ENCODE measurements at places on chromosomes 4 and X.
A peak's percentile ranks its signal among the peaks of the same experiment; 100 is the strongest.

GRCh38 chr4:97317671-97318070 is 825.6 kb downstream of the STPG2 start:
- DNase-seq, result no peak

- no peak for DNase-seq
Measured at GRCh38 chr4:104128850-104129213, 365.9 kb downstream of the CXXC4 start.

- no peak for DNase-seq
Measured at GRCh38 chr4:125770814-125771398, 456.2 kb downstream of the FAT4 start.

- peak; percentile 99 for DNase-seq
Measured at GRCh38 chr4:111027526-111027925, 404.6 kb upstream of the PITX2 start.

DNA sequence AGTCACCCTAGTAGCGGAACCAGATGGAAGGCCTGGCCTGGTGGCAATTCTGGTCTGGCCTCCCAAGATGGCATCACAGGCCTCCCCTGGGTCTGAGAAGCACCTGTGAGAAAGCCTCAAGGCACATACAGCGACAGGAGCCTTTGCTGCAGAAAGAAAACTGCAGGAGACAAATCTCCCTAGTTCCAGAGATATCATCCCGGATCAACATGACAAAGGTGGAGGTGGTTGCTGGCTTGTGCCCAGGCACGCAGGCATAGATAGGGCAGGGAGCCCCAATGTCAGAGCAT is 93.6 kb downstream of the BCOR start:
- no peak for DNase-seq

DNA sequence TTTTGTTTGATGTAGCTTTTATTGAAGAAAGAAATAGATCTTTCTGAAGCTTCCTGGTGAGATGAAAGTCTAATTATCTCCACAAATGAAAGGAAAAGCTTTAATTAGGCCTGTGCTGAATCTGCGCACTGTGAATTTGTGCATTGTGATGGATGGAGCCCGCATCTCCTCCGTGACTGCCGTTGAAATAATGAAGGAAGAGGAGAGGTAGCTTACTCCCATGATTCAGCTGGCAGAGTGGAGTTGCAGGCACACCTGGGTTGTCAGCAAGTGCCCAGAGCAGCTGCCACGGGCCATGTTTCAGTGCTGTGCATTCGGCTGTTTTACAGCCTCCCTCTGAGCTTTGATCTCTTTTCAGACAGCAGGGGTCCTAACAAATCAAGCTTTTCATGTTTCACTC is 735.3 kb upstream of the TENM3 start:
- no peak for DNase-seq

GRCh38 chr4:184693056-184693455 is 40.8 kb downstream of the CENPU start:
- peak; percentile 55 for DNase-seq

DNA sequence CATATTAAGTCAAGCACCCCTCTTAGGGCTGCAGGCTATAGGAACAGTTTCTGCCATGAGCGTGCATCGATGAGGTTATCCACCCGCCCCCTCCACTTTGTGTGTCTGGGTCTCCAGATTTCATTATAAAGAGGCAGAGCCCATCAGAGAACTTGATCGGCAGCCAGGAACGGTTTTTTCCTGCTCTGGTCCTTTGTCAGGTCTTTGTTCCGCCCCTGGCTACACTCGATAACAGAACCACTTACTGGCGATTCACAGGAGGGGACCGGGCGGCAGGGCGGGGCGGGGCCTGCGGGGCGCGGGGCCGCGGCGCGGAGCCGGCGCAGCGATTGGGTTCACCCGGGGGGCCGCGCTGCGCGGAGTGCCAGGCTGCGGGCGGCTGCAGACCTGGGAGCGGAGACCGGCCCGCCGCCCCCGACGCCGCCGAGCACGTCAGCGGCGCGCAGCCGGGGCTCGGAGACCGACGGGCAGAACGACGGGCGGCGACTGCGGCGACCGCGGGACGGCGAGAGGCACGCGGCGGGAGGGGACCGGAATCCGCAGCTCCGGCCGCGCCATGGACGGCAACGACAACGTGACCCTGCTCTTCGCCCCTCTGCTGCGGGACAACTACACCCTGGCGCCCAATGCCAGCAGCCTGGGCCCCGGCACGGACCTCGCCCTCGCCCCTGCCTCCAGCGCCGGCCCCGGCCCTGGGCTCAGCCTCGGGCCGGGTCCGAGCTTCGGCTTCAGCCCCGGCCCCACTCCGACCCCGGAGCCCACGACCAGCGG is at the start of gene SLC10A4:
Gene SLC10A4 (plus strand): TSS at position 338 of the 771 bp plus-strand sequence. CDS start 219 bp downstream, at position 557.
- DNase-seq, result no peak

GRCh38 chrX:103878466-103879122 is 46.5 kb upstream of the RAB9B start:
- peak; percentile 78 for DNase-seq

- peak; percentile 67 for DNase-seq
Measured at GRCh38 chr4:94551643-94552564, 100.2 kb downstream of the PDLIM5 start.

DNA sequence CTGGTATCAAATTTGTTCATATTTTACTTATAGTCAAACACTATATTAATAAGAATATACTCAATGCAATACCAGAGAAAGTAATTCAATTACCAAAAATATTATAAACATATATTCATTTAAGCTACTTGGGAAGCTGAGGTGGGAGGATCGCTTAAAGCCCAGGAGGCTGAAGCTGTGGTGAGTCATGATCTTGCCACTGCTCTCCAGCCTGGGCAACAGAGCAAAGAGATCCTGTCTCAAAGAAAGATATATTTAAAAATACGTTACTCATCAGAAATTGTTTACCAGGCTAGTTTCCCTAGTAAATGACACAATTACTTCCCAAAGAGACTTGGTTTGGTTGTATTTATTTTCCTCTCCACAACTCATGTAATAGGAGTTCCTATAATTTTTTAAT is 433.6 kb downstream of the GASK1B start:
- no peak for DNase-seq

- no peak for DNase-seq
Measured at GRCh38 chrX:1480082-1480785, 27.5 kb upstream of the ASMTL start.

- DNase-seq, result no peak
Measured at GRCh38 chr4:162408309-162408708, 244.5 kb upstream of the FSTL5 start.

- no peak for DNase-seq
Measured at GRCh38 chr4:76384052-76384451, 36.9 kb downstream of the CCDC158 start.

DNA sequence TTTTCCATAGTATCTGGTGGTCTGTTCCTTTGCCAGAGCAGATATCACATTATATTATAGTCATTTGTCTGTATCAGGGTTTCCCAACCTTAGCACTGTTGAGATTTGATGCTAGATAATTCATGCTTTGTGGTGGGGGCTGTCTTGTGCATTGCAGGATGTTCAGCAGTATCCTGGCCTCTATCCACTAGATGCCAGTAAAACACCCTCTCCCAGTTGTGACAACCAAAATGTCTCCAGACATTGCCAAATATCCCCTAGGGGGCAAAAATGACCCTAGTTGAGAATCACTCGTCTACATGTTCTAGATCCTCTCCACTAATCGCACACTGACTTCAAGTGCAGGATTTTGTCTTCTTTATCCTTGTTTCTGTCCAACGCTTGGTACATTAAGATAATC is 160.8 kb downstream of the FANCB start:
- no peak for DNase-seq

DNA sequence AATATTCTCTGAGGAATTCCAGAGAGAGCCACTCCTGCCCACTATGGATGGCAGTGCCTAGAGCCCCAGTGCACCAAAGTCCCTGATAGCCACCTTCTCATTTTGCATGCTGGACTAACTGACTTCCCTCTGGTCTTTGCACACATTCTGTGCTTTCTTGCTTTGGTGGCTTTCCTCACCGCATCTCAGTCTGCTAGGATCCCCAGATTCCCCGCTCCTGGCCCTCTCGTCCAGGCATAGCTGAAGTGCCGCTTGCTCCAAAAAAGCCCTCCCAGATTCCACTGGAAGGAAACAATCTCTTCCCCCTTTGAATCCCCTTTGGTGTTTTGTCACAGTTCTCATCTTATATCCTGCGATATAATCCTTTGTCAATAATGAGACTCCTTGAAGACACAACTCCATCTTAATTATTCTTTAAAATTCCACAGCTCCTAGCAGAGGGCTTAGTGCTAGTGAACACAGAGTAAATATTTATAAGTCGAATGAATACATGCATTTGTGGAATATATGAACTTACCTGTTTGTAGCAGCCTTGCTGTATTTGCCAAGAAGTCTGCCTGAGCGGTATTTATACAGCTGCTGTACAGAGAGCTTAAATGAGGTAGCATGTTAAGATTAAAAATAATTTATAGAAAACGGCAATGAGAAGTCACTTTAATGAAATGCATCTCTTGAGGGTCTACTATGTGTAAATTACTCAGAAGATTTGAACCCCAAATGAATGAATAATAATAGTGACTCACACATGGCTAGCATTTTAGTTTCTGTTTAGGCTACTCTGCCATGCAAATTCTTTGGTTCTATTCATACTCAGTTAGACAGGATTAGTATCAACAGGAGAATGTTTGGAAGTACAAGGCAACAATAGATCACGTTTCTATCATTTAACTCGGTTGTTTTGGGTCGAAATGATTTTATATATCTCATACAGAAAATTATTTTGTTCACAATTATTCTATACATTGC is 421.9 kb upstream of the TENM3 start:
- DNase-seq, result peak; percentile 65

GRCh38 chr4:25405453-25405852 is 28.4 kb downstream of the ANAPC4 start:
- no peak for DNase-seq

GRCh38 chrX:108264376-108264775 is 172.8 kb downstream of the ATG4A start:
- DNase-seq, result no peak

DNA sequence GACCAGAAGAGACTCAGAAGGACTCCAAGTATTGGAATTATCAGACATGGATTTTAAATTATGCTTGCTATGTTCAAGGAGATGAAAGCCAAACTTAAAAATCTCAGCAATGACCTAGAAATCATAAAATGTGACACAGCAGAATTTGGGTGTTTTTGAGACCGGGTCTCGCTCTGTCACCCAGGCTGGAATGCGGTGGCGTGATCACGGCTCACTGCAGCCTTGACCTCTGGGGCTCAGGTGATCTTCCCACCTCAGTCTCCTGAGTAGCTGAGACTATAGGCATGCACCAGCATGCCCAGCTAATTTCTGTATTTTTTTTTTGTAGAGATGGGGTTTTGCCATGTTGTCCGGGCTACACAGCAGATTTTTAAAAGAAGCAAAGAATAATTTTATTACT is 12.7 kb downstream of the TAB3 start:
- no peak for DNase-seq

- DNase-seq, result no peak
Measured at GRCh38 chrX:50448565-50448964, 22.1 kb downstream of the DGKK start.

- no peak for DNase-seq
Measured at GRCh38 chr4:78770091-78770642, 6.0 kb upstream of the BMP2K start.

DNA sequence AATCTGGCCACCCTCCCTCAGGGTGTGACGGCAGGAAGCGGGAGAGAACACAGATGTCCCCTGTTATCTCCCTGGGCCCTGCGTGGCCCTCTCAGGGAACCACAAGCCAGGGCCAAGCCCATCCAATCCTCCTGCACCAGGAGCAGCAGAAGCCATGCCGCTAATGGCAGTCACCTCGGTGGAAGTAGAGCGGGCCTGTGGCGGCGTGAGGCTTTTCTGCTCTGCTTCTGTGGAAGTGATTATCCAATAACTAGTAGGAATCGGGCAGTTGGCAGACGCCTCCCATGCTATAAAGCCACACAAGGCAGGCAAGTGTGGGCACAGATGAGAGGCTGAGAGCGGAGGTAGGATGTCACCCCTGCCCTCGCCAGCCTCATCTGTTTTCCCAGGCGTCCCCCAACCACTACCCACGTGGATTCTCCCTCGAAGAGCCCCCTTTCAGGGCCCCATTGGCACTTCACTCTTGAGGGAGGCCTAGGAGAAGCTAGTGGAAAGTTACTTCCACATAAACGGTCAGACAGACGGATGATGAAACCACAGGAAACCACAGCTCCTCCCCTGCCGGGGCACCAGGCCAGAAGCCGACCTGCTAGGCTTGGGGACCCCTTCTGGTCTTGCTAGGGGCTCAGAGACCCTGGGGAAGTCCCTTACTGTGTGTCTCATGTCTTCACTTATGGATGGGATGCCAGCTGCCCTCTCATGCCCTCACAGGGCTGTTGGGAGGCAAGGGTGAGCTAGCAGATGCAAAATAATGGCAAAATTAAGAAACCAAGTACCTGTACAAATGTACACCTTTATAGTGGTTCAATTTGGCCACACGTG is 18.8 kb upstream of the TMSB4X start:
- DNase-seq, result peak; percentile 90

GRCh38 chr4:113524505-113525186 is 236.9 kb downstream of the CAMK2D start:
- DNase-seq, result no peak

GRCh38 chr4:14177987-14178386 is 550.5 kb upstream of the BOD1L1 start:
- no peak for DNase-seq

DNA sequence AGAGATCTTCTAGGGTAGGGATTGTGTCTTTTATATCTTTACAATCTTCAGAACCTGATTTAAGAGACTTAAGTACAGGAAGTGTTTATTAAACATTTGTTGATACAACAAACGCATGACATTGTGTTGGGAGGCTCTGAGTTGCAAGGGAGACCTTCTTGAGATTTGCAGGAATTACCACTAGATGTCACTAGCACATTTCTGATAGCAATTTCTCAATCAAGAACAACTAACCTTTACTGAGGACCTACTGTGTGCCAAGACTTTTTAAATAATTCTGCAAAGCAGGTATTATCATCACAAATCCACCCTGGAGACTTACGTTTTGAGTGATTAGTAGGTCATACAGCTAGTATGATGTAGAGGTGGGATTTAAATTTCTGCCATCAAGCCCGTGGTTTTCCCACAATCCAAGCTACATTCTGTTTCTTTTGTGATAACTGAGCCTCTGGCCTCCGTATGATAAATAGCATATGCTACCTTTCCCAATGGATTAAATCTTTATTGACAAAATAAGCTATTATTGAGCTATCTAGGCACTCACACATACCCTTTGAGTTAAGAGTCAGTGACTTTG is 986.0 kb downstream of the CCSER1 start:
- no peak for DNase-seq

GRCh38 chr4:187065396-187065795 is 341.7 kb upstream of the FAT1 start:
- no peak for DNase-seq

- DNase-seq, result peak; percentile 24
Measured at GRCh38 chr4:151729731-151730559, 30.9 kb downstream of the GATB start.

GRCh38 chrX:68732906-68733493 is 85.5 kb downstream of the STARD8 start:
- peak; percentile 30 for DNase-seq

Measured in fibroblast of skin of abdomen (primary cell).